ENCODE measurements at places on chromosomes 16 and 17.

GRCh38 chr16:48194828-48195556 lies 39.2 kb upstream of the ABCC12 start:
- DNase-seq: no peak

DNA sequence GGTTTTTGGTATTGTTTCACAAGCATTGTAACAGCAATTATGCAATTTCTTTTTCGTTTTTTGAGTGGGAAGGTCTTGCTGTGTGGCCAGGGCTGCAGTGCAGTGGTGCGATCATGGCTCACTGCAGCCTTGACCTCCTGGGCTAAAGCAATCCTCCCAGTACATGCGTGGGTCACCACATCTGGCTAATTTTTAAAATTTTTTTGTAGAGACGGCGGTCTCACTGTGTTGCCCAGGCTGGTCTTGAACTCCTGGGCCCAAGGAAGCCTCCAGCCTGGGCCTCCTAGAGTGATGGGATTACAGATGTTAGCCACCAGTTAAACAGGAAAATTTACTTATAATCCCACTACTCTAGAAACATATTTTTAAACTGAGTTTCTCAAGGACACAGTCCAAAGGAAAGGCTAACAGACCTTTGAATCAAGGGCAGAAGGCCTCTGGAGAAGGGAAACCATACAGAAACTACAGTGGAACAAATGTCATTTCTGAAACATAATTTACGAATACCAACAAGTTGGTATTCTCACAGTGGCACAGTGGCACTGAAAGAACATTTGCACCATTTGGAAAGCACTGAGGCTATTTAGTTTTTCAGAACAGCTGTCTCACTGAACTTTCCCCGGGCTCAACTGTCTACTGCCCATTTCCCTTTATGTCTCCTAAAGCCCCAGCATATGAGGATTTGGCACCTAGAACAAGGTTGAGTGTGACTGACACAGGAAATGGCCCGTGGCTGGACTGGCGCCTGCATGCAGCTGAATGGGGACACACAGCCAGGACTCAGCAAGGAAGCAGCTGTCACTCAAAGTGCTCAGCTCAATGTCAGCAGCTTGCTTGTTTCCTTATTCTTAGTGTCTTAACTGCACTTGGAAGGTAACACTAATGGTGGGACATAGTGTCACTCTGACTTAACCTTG lies 2.8 kb upstream of the PRKAR1A start:
- DNase-seq: no peak

DNA sequence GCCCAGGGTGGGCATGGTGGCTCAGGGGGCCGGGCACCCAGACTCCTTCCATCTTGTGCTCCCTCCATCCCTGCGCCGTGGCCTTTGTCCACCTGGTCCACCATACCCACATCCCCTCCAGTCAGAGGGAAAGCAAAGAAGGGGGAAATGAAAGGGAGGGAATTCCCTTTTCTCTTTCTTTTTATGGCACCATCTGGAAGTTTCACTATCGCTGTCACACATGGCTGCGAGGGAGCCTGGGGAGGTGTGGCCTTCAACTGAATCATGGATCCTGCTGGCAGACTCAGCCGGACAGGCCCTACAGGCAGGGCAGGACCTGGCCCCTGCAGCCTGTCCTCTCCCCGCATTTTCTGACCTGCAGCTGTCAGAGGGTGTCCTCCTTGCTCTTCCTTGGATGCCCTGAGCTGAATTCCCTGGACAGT lies 6.2 kb downstream of the SLC12A3 start:
- DNase-seq: no peak

GRCh38 chr16:79263425-79263824 lies 337.1 kb downstream of the MAF start:
- no peak for DNase-seq

- peak; percentile 30 for DNase-seq
These were observed at the start of gene TEKT1 for GRCh38 chr17:6831661-6832263. Gene TEKT1, minus strand, starts transcription at chr17:6831729. Its CDS starts 1,353 bp downstream, at chr17:6830376.

DNA sequence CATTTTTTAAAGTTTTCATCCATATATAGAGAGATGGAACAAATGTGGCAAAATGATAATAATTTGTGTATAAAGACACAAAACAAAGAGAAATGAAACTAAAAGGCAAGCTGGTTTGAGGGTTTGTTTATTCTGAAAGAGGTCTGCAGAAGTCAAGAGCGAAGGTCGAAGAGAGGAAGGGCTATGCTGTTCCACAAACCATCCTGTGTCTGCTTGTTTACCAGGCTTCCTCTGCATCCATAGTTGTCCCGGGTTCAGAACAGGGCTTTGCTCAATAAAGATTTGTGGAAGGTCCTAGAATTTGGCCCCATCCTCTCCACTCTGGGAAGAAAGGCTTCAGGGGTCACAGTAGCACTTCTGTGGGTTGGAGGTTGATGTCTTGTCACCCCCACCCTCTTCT lies 2.4 kb upstream of the MARVELD3 start:
- DNase-seq: no peak

DNA sequence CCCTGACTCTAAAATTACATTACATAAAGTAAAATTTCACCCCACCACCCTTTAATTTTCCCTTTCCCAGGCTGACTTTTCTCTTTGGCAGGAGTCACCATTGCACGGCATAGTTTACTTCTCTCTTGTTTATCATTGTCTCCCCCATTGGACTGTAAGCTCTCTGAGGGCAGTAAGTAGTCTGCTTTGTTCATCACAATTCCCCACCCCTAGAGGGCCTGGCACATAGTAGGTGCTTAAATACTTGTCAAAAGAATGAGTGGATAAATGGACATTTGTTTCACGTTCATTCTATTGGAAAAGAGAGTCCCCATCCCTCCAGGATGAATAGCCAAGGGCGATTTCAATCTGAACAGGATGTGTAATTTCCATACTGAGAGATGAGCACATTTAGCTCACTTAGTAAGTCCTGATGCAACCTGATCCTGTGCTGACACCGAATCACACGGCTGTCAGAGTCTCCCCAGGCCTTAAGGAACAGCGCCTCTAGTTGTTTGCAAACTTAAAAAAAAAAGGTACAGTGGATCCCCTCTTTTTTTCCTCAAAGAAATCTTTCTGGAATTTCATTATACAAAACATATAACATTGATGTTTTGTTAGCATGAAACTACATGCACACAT lies 54.0 kb downstream of the AKAP1 start:
- no peak for DNase-seq

- no peak for DNase-seq
These were observed 51.9 kb downstream of the NOS2 start for GRCh38 chr17:27748360-27748825.

DNA sequence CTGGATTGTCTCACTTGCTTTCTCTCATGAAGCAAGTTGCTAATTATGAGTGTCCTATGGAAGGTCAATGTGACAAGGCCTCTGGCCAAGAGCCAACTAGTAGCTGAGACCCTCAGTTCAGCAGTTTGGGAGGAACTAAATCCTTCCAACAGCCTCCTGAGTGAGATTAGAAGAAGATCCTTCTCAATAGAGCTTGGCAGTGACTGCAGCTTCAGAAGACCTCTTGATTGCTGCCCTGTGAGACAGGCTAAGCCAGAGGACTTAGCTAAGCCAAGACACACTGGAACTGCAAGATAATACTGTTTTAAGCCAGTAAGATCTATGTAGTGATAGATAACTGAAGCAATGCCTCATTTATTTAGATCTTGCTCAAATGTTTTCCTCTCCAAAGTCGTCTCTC lies 34.3 kb downstream of the PCTP start:
- no peak for DNase-seq

- DNase-seq: no peak
These were observed 608.1 kb downstream of the TOX3 start for GRCh38 chr16:51938861-51939260.

GRCh38 chr17:39239640-39240314 lies 14.0 kb upstream of the STAC2 start:
- DNase-seq: peak; percentile 21

DNA sequence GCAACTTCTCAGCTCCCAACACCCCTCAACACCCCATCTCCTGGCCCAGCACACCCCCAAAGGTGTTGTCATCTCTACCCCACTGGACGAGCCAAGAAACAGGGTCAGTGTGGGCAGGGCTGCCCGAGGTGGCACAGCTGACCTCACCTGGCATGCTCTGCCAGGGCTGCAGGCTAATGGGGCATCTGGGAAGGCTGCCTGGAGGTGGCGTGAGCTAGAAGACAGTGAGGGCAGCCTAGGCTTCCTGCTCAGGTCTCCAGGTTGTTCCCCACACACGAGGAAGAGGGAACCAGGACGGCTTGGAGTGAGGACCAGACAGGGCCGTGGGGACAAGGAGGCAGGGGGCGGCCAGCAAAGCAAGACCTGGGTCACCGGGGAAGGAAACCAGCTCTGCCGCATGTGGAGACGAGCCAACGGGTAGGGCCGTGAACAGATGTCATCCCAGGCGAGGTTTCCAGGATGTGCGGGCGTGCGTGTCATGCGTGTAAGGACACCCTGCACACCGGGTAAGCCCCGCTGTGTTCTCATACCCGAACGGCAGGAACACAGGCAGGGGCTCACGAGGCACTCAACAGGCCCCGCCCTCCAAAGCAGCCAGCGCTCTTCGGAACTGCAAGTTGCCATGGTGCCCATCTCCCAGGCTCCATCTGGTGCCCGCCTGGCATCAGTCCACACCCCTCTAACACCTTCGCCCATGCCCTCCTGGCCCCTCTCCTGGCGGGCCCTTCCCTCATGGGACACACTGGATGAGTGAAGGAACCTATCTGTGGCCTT lies 29.6 kb upstream of the PVALEF start:
- DNase-seq: no peak

GRCh38 chr16:86823125-86823524 lies 244.8 kb downstream of the FOXL1 start:
- no peak for DNase-seq

- DNase-seq: no peak
These were observed 44.7 kb upstream of the PRSS54 start for GRCh38 chr16:58339452-58339981.

DNA sequence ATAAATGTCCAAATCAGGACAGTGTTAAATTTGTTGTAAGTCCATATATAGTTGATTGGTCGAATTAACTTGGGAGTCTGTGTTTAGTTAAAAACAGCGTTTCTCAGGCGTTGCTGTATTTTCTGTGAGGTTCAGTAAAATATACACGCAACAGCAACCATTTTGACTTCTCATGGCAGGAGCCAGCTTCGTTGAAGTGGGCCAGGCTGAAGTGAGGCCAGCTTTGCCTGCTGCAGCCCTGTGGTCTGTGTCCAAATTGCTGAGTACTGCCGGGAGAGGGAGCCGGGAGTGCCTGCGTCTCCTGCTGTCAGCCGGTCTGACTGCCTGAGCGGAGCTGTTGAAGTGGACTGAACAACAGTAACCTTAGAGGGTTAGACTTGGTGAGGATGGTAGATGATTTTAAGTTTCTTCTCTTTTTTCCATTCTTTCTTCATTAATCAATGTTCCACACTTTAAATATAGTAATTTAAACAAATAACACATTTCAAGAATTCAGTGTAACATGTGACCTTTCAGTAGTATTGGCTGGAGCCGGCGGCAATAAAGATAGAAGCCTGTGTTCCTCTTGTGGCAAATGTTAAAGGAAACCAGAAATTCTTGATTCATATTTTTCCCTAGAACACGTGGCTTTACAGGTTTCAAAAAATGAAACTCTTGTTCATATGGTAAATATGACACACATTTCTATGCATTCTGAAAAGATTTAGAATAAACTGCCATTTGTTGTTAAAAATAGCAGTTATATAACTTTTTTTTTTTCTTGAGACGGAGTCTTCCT lies 37.0 kb upstream of the ZNF750 start:
- DNase-seq: no peak

DNA sequence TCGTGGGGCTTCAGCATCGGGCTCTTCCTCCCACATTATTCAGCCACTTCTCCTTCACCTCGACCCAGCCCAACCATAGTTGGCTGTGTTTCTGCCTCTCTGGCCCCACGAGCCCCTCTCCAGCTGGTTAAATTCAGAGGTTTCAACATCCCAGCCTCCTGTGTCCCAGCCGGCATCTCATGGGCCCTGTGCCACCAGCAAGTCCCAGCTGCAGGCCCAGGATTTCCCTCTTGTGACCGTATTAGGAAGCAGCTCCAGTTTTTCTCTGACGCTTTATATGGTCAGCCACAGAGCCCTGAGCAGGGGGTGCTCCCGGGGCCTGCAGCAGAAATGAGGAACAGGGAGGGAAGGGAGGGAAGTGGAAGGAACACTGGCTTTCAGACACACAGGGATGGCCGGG lies 27.4 kb downstream of the MYH11 start:
- no peak for DNase-seq

GRCh38 chr17:5785867-5786509 lies 201.7 kb upstream of the NLRP1 start:
- DNase-seq: no peak

DNA sequence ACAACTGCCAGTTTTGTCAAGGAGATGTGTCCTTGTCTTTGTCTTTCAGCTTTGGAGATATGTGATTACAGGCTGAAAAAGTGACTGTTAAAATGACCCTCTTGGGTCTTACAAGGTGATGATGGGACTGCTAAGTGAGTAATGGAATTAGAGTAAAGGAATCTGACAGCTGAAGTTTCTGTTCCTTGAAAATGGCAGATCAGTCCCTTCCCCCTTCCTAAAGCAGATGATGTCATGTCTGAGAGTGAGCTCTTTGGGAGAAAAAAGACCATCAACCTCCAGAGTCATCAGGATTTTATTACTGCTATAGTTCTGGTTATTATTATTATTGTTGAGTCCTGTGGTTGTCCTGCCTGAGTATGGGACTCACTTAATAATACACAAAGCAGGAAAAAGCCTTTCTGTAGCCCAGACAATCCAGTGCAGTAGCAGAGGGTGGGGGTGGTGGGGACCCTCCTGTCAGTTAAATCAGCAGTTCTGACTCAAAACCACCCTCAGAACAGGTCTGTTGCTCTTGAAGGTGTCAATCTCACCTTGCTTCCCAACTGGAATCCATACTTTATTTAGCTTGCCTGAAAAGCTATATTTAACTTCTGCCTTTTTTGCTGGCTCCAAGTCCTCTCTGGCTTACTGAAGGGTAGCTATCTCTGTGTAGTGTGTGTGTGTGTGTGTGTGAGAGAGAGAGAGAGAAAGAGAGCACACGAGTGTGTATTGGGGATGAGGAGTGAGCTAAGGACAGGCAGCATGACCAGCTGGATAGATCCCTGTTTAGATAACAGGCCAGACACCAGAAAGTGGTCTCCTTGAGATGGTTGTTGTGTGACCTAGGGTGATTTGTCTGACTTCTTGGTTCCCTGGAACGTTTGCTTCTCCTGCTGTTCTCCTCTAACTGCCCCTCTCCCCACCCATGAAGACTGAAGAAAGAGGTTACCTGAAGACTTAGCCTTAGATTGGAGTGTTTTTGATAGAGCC lies 4.9 kb downstream of the HROB start:
- no peak for DNase-seq

- no peak for DNase-seq
These were observed 8.2 kb downstream of the SLC46A1 start for GRCh38 chr17:28397687-28398279.

DNA sequence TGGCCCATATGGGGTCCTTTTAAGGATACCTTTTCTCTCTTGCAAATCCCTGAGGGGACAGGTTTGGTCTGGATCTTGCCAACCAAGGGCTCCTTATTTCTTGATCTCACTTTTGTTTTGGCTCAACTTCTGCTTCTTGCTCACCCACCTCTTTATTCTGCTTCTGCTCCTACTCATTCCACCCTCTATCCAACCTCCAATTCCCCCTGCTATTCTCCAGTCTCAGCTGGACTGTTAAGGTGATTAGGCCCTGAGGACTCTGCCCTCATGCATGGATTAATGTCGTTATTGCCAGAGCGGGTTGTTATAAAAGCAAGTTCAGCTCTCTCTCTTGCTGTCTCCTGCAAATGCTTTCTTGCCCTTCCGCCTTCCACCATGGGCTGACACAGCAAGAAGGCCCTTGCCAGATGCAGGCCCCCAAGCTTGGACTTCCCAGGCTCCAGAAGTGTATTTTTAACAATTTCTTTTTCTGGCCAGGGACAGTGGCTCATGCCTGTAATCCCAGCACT lies 29.8 kb downstream of the LAT start:
- DNase-seq: no peak

GRCh38 chr17:36142235-36142634 lies 34.2 kb downstream of the TBC1D3B start:
- no peak for DNase-seq

All from stimulated activated CD4-positive, alpha-beta T cell treated with anti-CD3 and anti-CD28 coated beads, TNF-alpha, amount 100 ng/mL, for 1 hour (primary cell).